ENCODE measurements at places on chromosomes 3 and 15.
A peak's percentile ranks its signal among the peaks of the same experiment; 100 is the strongest.

DNA sequence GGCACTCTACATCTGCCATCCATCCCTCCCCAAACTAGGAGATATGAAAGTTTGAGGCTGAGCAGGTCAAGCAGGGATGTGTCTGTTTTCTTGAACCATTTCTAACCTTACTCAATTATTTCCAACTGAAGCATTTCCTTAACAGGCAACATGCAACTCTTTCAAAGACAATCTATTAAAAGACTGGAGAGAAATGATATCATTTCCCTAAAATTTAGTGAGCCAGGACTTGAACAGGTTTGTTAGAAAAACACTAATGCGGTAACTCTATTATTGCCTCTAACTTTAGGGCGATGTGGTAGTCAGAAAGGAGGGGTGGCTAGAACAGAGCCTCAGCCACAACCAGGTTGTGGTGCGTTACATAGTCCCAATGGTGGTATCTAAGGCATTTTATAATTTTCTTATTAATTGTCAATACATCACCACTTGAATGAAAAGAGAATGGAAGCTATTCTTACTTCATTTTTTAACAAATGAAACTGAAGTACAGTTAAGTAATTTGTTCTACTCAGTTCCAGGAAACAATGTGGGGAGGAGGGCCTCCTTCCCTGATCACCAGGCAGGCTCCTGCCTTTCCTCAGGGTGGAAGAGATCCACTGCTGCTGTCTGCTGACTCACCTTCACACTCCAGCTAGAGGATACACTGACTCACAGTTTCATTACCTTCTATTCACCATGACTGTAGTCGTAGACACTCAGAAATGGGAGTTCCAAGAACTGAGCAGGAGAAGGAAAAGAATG, 22.8 kb downstream of the MYO1E start:
- DNase-seq = peak; percentile 61

- no peak for DNase-seq
Measured at GRCh38 chr3:131705558-131706051, 202.8 kb upstream of the MRPL3 start.

DNA sequence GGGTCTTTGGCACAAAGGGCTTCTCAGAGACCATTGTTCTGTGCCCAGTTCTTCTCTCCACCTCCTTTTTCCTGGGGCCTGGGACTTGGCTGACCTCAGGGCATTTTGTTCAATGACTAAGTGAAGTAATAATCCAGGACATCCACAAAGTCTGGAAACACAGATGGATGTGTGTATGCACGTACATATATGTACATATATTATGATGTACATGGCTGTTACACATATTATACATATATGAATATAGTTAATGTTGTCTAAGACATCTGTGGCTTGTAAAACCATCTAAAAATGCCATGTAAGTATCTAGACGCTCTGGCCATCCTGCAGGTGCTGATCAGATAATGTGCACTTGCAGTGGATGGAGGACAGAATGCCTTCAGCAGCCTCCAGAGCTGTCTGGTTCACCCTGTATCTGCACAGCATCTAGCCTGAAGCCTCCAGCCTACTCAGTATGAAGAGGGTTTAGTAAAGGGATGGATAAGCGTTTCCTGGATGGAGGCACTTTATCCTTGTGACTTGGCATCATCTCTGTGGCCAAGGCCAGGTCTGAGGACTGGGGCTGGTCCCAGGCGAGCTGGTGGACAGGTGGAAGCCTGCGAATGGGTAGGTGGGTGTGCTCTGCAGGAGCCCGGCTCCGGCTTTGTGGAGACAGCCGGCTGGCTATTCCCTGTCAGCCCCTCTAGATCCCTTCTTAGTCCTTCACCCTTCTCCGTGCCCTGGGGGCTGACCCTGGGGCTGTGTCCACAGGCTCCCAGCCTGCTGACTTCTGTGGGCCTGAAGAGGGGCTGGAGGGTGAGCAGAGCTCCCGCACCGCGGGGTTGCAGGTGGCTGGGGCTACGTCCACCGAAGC, 88.4 kb downstream of the WNT7A start:
- no peak for DNase-seq

DNA sequence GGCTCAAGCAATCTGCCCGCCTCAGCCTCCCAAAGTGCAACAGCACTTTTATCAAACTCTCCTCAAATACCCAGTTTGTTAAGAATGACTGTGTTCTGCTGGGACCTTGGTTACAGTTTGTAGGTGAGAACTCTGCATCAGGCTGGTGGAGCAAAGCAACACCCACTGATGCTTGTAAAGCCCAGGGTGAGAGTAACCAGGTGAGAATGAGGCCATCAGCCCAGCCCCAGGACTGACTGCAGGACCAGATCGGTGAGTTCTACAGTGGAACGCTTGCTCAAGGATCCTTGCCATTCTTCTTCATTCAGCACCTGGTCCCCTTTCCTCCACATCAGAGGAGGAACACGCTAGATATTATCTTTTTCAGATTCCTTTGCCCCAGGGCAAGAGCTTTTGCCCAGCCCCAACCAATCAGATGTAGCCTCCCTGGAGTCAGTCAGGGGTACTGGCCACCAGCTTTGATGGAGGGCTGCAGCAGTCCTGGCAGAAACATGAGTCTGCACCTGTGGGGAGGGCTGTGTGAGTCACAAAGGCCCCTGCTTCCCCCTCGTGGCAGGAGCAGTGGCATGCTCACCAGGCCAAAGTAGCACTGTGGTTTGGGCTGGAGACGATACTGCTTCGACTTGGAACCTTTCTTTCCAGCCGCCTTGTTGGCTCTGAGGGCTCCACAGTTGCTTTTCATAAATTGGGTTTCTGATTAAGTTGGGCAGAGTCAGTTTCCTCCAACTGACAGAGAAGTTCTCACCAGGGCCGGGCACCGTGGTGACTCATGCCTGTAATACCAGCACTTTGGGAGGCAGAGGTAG, 3.5 kb upstream of the SHISA5 start:
- no peak for DNase-seq

DNA sequence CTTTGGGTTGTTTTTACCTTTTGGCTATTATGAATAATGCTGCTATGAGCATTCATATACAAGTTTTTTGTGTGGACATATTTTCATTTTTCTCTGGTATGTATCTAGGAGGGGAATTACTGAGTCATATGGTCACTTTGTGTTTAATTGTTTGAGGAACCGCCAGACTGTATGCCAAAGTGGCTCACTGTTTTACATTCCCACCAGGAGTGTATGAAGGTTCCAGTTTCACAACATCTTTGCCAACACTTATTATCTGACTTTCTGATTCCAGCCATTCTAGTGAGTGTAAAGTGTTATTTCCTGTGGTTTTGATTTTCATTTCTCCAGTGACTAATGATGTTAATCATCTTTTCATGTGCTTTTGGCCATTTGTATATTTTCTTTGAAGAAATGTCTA, 51.8 kb downstream of the CMTM7 start:
- no peak for DNase-seq

GRCh38 chr15:84880822-84881519, 3.5 kb upstream of the SLC28A1 start:
- no peak for DNase-seq

DNA sequence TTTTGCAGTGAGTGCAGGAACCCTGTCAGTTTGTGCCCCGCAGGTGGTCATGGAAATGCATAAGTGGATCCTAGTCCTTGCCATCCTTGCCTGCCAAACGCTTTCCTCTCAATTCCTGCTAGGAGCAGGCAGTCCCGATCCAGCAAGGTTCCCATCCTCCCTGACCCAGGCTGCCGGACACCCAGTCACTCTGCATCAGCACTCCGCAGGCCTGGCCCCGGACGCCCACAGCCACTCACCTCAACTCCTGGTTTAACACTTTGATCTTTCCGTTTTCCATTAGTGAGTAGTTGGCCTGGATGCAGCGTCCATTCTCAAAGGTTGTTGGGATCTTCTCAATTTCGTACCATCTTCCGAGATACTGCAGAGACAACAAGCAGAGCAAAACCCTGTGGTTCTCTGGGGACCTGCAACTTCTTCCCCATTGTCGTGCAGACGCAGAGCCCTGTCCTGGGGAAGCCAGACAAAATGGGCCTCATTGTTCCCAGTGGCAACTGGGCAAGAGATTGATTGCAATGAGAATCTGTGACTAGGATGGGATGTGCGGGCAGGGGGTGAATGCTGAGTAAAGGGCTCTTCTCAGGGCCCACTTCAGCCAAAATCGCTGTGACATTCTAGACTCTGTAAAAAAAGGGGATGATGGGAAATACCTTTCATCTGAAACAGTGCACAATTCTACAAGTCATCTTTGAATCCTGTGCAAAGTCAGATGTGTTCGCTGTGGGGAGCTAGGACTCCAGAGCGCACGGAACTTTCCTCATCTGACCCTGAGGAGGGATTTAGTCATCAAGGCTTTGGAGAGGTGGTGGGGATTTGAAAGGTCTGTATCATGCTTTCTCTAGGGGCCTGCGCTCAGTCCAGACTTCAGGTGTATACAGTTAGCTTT, 9.9 kb downstream of the APOD start:
- no peak for DNase-seq

GRCh38 chr3:128394033-128394432, 72.7 kb downstream of the DNAJB8 start:
- no peak for DNase-seq

DNA sequence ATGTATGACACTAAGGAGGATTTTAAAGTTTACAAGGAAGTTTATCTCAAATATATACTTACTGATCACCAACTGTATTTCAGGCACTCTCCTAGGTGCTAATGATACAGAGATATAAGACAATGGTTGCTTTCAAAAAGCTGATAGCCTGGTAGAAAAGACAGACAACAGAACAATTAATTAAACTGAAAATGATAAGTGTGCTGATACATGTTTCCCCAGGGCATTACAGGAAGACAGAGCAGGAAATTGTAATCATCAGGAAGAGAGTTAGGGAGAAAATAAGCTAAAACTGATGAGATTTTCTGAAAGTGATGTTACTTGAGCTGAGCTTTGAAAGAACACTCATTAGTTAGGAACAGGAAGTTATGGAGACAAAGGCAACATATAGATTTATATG, 229.7 kb downstream of the RSRC1 start:
- no peak for DNase-seq

GRCh38 chr15:31869686-31870307, 160.5 kb upstream of the CHRNA7 start:
- DNase-seq = no peak

DNA sequence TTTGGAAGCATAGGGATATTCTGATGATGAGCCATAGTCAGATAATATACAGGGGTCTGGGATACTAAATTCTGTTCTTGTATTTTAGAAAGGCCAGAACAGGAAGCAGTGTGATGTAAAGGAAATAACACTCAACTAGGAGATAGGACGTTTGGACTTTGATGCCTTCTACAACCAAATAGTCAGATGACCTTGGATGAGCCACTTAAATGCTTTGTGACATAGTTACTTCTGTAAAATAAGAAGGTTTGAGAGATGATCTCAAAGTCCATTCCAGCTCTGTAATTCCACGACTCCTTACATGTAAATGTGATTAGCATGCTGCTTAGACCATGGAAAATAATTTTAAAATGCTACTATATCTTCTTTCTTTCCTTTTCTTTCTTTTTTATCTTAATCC, 29.5 kb upstream of the CCDC54 start:
- no peak for DNase-seq

- no peak for DNase-seq
Measured at GRCh38 chr3:195032955-195033354, 238.0 kb downstream of the XXYLT1 start.

- DNase-seq = no peak
Measured at GRCh38 chr15:40523611-40524010, 41.2 kb downstream of the CCDC32 start.

DNA sequence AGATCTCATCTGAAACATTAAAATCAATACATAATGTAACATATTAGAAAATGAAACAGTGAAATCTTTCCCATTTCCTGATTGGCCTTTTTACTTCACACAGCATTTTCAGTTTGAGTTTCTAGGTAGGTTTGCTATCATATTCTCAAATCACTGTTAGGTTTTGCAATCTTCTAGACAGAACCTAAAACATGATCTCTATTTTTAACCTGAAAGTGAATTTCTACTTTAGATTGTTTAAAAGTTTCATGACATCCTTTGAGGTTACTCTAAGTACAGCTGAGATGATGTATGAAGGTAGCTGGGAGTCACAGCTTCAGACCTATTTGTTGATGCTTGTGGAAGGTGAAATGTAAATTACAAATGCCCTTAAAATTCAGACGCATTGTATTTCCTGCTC, 118.4 kb upstream of the GPR149 start:
- no peak for DNase-seq

Data from AG04450 (cell line).